ENCODE measurements at places on chromosomes 1 and 21. TPM values are rescaled to one million over a fixed set of nuclear protein-coding genes. Genes with fewer than 3 reads are reported as not detected.

LCE3B gene
- total RNA-seq, result not detected

BSND gene
- not detected for total RNA-seq

OR4F29 gene
- total RNA-seq, result not detected

PGLYRP3 gene
- not detected for total RNA-seq

CXADR gene
- total RNA-seq, result 28.9 TPM

SIM2 gene
- total RNA-seq, result not detected

TBX15 gene
- total RNA-seq, result 0.93 TPM

RNU1-4 gene
- 1,075 TPM for total RNA-seq

OR10Z1 gene
- total RNA-seq, result not detected

GRCh38 chr1:239976130-239976968 lies 115.3 kb upstream of the FMN2 start:
- peaks cover 13% of the 10 kb centered on the region for H3K27me3 ChIP-seq
- H3K27ac ChIP-seq, result no peak overlapping the region
- H3K4me3 ChIP-seq, result no peak overlapping the region
- DNase-seq, result peak; percentile 10

GRCh38 chr1:169698976-169699375 lies 12.4 kb downstream of the SELL start:
- no peak for DNase-seq
- no peak overlapping the region for H3K4me3 ChIP-seq
- H3K27ac ChIP-seq, result no peak overlapping the region
- no peaks in the 10 kb centered on the region for H3K4me1 ChIP-seq

DNA sequence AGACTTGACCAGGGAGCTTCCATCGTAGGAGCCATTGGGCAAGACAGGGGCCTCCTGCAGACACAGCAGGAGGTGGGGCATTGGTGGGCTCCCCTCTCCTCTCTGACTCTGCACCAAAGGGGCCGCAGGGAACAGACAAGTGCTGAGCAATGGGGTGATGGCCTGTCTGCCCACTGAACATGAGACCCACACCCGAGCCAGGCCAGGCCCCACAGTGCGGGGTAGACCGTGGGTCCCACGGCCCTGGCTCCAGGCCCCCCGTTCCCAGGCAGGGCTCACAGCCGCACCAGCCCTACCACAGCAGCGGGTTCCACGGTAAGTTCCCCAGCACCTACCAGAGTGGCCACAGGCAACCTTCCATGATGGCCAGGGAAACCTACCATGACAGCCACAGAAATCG lies 45.9 kb downstream of the CHD5 start:
- H3K4me1 ChIP-seq, result no peaks in the 10 kb centered on the region
- peaks cover 14% of the 10 kb centered on the region for H3K27me3 ChIP-seq
- no peaks in the 10 kb centered on the region for H3K36me3 ChIP-seq
- H3K27ac ChIP-seq, result no peak overlapping the region

- H3K36me3 ChIP-seq, result no peaks in the 10 kb centered on the region
- H3K4me1 ChIP-seq, result no peaks in the 10 kb centered on the region
- no peak overlapping the region for H3K4me3 ChIP-seq
These were observed 676.6 kb downstream of the MATN1 start for GRCh38 chr1:30046751-30047150.

- H3K4me1 ChIP-seq, result no peaks in the 10 kb centered on the region
- no peak overlapping the region for H3K4me3 ChIP-seq
- no peaks in the 10 kb centered on the region for H3K27me3 ChIP-seq
- no peak for DNase-seq
These were observed 691.7 kb upstream of the ADGRL2 start for GRCh38 chr1:81109038-81109437.

- no peak overlapping the region for H3K4me3 ChIP-seq
- H3K4me1 ChIP-seq, result peaks cover 2% of the 10 kb centered on the region
- DNase-seq, result no peak
- H3K36me3 ChIP-seq, result no peaks in the 10 kb centered on the region
These were observed 27.6 kb downstream of the NIPAL3 start for GRCh38 chr1:24443241-24443656.

DNA sequence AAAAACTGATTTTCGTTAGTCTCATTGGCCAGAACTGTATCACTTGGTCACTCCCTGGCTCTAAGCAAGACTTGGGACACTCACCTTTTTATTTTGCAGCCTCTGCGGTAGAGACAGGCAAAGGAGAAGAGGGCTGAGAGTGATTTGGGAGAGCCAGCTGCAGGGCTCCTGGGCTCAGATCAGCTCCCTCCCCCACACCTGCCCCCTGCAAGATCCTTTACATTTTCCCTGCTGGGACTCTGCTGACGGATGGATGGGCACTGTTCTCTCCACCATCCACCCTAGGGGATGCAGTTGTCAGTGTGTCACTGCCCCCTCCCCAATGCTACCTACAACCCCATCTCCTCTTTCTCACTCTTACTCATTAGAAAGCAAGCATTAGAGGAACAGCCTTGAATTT lies 301.1 kb upstream of the KAZN start:
- H3K27me3 ChIP-seq, result peaks cover 2% of the 10 kb centered on the region
- H3K27ac ChIP-seq, result no peak overlapping the region
- no peaks in the 10 kb centered on the region for H3K4me1 ChIP-seq
- no peaks in the 10 kb centered on the region for H3K36me3 ChIP-seq
- no peak overlapping the region for H3K4me3 ChIP-seq

GRCh38 chr1:16017461-16018303 lies at the start of gene HSPB7:
TSS of gene HSPB7 (minus strand) at chr1:16018043. CDS start at chr1:16017963, 80 bp downstream.
- peak within 1 kb of the TSS; percentile 98 for H3K27ac ChIP-seq
- H3K27me3 ChIP-seq, result no peaks in the 10 kb centered on the region
- peak within 1 kb of the TSS; percentile 73 for H3K4me3 ChIP-seq

GRCh38 chr1:55726994-55727393 lies 511.8 kb upstream of the USP24 start:
- DNase-seq, result no peak
- H3K4me1 ChIP-seq, result no peaks in the 10 kb centered on the region
- H3K36me3 ChIP-seq, result no peaks in the 10 kb centered on the region
- H3K4me3 ChIP-seq, result no peak overlapping the region

- peaks cover 34% of the 10 kb centered on the region for H3K4me1 ChIP-seq
- H3K4me3 ChIP-seq, result peak overlapping the region; percentile 19
- H3K27me3 ChIP-seq, result no peaks in the 10 kb centered on the region
- no peak for DNase-seq
- no peak overlapping the region for H3K27ac ChIP-seq
These were observed 1.2 kb downstream of the SYTL1 start for GRCh38 chr1:27342778-27343638.

- no peak overlapping the region for H3K27ac ChIP-seq
- no peaks in the 10 kb centered on the region for H3K4me1 ChIP-seq
- no peak for DNase-seq
- no peaks in the 10 kb centered on the region for H3K36me3 ChIP-seq
- no peaks in the 10 kb centered on the region for H3K27me3 ChIP-seq
These were observed 1557.9 kb downstream of the PLA2G4A start for GRCh38 chr1:188386666-188387065.

DNA sequence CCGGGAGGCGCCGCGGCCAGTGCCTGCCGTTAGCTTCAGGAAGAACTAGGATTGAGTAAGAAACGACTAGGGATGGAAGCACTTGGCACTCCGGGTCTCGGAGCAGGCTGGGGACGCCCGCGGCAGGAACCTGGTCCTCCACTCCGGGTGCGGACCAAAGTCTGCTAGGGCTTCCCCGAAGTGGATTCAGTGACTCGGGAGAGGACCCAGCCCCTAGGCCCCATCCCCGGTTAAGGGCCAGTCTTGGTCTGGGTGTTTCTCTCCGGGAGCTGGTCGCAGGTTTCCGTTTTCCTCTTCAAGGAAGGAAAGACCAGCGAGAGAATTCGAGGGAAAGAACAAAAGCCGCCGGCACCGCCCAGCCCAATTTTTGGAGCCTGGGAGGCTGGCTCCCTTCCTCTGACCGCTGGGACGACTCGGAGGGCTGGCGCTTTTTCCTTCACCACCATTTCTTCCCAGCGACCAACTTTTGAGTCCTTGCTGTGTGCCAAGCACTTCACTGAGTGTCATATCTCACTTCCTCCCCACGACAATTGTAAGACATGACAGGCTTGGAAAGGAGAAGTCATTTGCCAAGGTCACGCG lies 16.8 kb upstream of the STMN1 start:
- H3K27me3 ChIP-seq, result no peaks in the 10 kb centered on the region
- H3K4me1 ChIP-seq, result peaks cover 26% of the 10 kb centered on the region
- no peaks in the 10 kb centered on the region for H3K36me3 ChIP-seq
- peak overlapping the region; percentile 91 for H3K27ac ChIP-seq

- DNase-seq, result no peak
- H3K27ac ChIP-seq, result no peak overlapping the region
- no peak overlapping the region for H3K4me3 ChIP-seq
- no peaks in the 10 kb centered on the region for H3K27me3 ChIP-seq
- no peaks in the 10 kb centered on the region for H3K36me3 ChIP-seq
These were observed 633.3 kb downstream of the LMO4 start for GRCh38 chr1:87961992-87962391.
